ENCODE measurements at places on chromosomes 7 and 10.

DNA sequence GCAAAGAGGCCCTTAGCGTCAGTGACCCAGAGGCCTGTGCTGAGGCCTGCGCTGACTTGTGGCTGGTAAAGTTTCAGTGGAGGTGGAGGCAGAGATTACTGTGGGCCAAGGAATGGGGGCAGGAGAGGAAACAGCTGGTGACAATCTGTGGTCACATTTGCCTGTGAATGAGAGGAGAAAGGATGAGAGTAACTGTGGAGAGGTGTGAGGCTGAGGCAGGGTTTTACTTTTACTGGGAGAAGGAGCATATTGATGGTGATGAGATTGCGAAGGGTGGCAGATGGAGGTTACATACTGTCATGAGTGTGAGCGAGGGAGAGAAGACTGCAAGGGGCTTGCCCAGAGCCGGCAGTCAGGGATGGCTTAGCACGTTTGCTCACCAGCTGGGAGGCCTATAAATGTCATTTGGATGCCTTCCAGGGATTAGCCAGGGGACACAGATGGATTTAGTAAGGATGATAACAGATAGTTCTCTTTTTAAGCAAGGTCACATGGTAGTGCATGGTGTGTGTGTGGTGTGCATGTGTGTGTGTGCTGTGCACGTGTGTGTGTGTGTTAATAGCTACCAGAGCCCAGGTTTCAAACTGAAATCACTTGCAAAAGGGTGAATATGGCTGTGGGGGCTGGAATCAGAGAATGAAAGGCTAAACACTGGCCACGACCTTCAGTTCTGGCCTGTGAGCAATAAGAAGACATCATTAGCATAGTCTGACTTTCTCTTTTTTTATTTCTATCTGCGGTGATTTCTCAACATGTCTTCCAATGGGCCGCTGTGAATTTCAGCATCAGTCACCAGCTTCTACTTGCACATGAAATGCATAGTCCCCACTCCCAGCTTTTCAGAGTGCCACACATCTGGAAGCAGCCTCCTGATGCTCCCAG lies 291.5 kb upstream of the ZNF32 start:
- no peak for DNase-seq

GRCh38 chr7:47179812-47180515 lies 401.9 kb downstream of the TNS3 start:
- peak; percentile 80 for DNase-seq

DNA sequence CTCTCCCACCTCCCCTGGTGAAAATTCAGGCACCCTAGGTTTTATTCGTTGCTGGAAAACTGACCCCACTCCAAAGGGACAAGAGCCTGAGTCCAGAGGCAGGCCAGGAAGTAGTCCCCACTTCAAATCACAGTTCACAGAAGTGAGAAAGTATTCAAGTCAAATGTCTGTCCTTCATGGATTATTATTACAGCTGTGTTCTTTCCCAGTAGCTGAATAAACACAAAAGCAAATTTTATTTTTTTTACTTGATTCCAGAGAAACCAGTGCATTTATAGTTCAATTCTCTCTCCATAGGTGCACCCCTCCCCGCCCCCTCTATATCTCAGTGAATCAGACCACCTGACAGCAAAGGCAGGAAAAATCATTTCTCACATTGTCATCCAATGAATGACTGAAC lies 113.8 kb upstream of the COL1A2 start:
- no peak for DNase-seq

GRCh38 chr7:4175346-4175973 lies 506.6 kb upstream of the FOXK1 start:
- no peak for DNase-seq

DNA sequence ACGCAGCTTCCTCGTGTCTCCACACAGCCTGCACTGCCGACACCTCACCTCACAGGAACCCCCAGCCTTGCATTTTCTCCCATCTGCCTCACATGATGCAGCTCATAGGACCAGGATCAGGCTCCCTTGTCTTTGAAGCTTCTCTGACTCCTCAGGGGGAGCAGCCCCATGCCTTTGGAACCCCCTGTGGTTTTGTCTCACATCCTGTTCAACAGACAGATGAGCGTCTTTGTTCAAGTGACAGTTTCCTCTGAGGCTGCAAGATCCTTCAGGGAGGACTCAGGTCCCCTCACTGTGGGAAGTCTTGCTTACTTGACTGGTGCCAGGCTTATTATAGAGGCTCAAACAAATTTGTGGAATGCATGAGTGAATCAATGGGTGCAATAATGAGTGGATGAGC lies 667.1 kb downstream of the INHBA start:
- DNase-seq = no peak

DNA sequence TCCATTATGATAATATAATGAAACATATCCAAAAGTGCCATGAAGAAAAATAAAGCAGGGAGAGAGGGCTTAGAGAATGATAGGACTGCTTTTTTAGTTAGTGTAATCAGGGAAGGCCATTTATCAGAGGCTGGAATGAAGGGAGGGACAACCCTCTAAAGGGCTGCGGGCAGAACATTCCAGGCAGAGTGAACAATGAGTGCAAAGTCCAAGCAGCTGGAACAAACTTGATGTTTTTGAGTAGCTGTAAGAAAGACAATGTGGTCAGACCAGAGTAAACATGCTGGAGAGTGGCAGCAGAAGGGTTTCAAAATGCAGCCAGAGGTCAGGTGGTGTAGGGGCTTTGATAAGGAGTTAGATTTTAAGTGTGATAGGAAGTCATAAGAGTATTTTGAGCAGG lies 65.6 kb upstream of the CCDC6 start:
- DNase-seq = peak; percentile 67

DNA sequence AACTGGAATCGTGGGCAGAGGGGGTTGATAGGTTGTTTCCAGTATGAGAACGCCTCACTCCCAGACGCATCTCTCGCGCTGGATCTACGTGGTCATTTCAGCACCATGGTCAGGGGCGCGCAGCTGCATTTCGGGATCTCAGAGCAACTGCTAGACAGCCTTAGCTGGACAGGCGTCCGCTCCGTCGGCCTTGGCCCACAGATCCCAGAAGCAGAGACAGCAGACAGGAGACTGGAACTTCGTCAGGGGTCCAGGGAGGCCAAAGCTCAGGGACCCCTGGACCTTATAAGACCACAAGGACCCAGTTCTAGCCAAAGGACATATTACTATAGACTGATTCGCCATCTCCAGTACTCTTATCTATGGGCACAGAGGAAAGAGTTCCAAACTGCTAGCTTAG lies 5.3 kb downstream of the NEUROG3 start:
- DNase-seq = peak; percentile 24

DNA sequence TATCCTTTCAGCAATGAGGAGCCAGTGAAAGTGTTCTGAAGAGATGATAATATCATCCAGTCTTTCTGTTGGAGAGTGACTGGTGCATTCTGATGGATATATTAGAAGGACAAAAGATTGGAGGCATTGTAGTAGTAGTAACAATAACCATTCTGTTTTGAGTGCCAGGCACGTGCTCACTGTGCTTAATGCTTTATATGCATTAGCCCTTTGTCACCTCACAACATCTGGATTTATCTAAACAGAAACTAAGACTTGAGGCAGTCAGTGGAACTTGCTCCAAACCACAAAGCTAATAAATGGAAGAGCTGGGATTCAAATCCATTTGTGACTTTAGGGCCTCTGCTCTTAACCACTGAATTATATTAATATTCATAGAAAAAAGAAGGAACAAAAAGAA lies 84.5 kb upstream of the OIT3 start:
- no peak for DNase-seq

- peak; percentile 33 for DNase-seq
Measured at GRCh38 chr10:118045837-118046394, 825 bp downstream of the RAB11FIP2 start.

- DNase-seq = no peak
Measured at GRCh38 chr10:43055217-43055616, 21.7 kb upstream of the RET start.

DNA sequence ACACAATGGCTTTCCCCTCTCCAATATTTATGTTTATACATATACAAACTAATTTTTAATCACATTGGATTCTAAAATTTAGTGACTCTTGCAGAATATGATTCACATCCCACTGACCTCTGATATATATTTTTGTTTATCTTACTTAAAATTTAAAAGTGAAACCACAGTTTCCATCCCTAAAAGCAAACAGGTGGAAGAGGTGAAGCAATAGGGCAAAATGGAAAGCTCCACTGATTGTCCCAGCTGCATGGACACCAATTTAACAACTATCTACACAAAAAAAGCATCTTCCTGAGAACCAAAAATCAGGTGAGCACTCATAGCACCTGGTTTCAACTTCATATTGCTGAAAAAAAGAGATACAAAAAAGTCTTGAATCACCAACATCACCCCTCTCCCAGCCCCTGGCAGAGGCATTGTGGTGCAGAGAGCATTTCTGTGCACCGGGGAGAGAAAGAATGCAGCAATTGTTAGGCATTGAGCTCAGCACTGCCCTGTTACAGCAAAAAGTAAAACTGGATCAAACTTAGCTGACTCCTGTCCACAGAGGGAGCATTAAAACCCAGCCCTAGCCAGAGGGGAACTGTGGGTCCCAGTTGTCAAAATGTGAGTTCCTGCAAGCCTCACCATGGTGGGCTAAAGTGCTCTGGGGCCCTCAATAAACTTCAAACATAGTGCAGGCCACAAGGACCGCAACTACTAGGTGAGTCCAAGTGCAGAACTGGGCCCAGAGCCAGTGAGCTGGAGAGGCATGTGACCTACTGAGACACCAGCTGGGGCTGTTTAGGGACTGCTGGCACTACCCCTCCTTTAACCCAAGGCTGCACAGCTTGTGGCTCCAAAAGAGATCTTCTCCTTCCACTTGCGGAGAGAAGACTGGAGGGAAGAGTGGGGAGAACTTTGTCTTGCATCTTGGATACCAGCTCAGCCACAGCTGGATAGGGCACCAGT lies 92.1 kb downstream of the SIRT1 start:
- DNase-seq = peak; percentile 6

DNA sequence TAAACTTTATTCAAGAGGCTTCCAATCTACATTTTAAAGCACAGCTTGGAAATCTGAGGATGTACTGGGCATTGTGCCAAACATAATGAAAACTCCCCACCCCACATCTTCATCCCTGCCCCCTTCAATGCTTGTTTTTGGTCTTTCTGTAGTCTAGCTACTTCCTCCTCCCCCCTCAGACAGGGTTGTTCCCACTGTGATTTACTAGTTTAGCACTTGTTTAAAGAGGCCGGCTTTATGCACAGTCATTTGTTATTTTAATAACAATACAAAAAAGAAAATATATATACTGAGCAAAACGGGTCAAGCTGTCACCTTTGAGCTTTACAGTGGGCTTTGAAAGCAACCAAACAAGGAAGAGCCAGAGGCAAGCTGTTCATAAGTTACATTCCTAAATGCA lies 132.6 kb downstream of the CHRM2 start:
- DNase-seq = no peak

DNA sequence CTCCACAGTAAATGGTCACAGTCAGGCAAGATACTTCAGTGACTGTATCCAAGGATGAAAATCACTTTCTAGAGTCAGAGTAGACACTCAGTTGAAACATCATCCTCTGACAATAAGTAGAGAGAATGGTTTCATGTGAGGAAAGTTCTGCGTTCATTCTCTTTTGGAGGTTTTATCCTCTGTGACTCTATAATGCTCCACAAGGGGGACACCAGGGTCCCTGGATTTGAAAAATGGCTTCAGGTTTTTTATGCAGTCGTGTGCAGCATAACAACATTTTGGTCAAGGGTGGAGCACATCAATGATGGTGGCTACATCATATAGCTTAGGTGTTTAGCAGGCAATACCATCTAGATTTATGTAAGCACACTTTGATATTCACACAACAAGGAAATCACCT lies 40.4 kb downstream of the TMEM168 start:
- DNase-seq = no peak

DNA sequence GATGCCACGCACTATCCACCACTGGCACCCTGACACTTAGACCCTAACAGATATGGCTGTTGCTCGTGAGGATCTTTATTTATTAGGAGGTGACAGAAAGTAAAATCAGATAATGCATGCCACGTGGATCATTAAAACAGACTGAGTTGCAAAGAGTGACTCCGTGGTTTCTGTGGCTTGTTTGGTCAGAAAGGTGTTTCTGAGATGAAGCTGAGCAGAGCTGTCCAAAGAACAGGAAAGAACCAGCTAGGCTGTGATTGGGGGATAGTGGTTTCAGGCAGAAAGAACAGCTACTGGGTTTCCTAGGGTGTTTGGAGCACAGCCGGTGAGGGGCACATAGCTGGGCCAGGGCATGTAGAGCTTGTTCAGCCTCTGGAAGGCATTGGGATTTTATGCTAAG lies 34.4 kb downstream of the CSGALNACT2 start:
- no peak for DNase-seq

GRCh38 chr7:76315364-76315763 lies 12.9 kb downstream of the HSPB1 start:
- DNase-seq = no peak

DNA sequence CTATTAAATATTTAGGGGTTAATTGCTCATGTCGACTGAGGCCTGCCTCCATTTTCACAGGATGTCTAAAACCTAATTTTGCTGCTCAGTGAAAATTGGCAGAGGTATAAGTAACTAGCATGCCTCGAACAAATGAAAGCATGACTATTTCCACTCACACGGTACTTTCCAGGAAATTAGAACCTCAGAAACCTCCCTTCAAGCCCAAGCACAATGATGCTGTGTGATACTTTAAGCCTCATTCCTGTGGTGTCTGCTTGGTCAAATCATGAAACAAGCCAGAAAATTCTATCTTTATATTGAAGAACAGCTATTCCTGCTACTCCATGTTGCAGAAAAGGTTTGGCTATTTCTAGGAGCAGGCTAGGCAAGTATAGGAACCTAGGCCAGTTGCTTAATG lies 203.0 kb downstream of the SORCS3 start:
- no peak for DNase-seq

DNA sequence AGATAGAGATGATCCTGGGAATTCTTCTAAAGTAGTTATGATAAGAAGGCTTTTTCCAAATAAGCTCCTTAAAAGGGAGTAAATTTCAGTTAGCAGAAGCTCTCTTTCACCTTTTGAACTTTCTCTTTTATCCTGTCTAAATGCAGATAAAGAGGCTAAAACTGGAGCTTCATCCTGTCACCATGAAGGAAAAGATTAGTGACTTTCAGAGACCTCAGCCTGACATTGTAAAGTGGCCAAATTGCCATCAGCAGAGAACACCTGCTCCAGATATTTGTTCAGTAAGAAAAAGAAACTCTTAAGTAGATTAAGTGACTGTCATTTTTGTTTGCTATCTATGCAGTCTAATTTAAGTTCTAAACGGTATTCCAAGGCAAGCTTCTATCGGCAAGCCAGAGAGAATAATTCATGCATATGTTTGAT lies 18.3 kb downstream of the VWDE start:
- DNase-seq = no peak

- DNase-seq = peak; percentile 39
Measured at GRCh38 chr10:111076191-111076681, 593 bp upstream of the ADRA2A start.

- no peak for DNase-seq
Measured at GRCh38 chr10:62036186-62037081, 134.9 kb downstream of the ARID5B start.

- DNase-seq = peak; percentile 92
Measured at GRCh38 chr10:60820093-60820754, 41.9 kb downstream of the CDK1 start.
